ENCODE measurements at places on chromosomes 2 and 18.

GRCh38 chr2:38466876-38467767 is 90.0 kb upstream of the ATL2 start:
- DNase-seq: no peak

DNA sequence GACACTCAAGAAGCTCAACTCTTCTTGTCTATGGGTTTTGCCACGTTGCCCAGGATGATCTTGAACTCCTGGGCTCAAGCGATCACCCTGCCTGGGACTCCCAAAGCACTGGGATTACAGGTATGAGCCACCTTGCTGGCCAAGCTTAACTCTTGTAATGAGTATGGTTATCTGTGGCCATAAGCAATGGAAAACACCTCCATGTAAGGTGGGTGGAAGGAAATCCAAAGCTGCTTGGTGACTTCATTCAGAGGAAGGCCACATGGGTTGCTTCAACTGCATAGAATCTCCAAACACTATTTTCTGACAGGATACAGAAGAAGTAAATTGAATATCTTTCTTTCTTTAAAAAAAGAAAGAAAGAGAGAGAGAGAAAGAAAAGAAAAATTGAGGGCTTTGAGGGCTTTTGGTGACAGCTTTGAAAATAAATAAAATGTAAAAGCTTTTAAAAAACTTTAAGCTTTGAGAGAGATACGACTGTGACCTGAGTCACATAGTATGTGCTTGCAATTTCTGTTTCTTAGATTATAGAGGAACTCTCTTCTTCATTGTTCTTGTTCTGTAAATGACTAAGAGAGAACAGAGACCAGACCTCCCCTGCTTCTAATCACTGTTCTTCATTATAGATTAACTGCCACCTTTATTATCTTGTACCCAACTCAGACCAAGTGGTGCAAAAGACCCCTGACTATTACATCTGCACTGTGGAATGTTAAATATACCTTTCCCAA is 123.1 kb upstream of the NDUFV2 start:
- DNase-seq: no peak

DNA sequence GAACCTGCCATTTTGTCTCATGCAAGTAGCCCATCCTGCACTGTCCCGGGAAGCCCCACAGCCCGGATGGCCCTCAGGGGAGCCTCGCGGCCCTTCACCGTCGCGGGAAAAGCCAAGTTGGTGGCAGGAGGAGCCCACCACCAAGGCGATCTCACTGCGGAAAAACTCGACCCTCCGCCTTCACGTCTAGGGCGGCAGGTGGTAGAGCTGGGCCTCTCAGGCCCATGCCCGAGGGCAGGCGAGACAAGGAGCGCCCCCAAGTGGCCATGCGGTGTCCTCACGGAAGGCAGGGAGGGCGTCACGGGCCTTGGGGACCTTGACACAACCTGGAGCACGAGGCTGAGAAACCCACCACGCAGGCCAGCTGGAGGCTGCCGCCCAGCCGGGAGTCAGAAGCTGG is 34.8 kb upstream of the SKA1 start:
- DNase-seq: no peak

GRCh38 chr2:169468841-169469240 is 10.5 kb upstream of the BBS5 start:
- DNase-seq: no peak

DNA sequence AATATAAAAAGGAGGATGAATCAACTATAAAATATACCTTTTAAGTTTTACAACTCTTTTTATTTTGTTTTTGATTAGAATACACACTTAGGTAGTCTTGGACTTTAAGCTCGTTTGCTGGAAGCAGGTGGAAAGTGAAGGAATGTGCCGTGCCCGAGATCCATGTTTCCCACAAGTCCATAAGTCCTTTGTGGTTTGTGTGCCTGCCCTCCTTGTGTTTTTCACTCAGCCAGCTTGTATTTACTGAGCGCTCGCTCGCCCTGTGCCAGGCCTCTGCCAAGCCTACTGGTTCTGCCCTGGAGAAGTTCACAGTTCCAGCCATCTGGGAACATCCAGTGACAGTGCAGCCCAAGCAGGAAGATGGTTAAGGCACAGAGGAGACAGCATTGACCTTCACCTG is 142.6 kb downstream of the MGAT5 start:
- no peak for DNase-seq

DNA sequence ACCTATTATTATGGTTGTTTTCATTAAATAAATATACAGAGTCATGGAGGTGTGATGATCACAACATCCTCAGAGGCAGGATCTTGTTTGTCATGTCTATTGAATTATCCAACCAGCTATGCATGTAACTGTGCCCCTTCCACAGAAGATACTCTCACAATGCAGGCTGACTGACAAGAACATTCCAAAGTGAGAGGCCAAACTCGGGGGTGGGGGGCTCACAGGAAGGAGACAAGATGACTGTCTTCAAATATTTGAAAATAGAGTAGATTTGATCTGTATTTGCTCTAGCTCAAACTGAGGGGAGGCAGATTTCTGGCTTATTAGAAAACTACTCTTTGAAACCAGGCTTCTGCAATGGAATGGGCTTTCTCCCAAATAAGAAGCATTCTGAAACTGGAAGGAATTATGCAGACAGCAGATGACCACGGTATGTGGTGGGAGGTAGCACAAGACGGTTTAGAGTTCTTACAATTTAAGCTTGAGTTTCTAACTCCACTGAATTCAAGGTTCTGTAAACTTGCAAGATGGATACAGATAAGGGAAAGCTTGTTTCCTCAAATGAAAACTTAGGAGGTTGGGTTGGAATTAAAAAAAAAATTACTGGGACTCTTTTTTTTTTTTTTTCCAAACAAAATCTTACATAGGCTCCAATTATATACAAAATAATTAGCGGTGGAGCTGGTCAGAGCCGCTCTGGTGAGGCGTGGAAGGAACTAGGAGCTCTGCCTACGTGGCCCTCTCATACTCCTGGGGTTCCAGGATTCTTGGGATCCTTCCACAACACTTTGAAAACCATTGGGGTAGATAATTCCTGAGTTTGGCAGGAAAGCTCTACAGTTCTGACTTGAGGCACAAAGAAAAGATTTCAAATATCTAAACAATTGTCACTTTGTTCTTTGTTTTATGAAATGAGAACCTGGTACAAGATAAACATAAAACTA is 79.3 kb downstream of the PLA2R1 start:
- no peak for DNase-seq

DNA sequence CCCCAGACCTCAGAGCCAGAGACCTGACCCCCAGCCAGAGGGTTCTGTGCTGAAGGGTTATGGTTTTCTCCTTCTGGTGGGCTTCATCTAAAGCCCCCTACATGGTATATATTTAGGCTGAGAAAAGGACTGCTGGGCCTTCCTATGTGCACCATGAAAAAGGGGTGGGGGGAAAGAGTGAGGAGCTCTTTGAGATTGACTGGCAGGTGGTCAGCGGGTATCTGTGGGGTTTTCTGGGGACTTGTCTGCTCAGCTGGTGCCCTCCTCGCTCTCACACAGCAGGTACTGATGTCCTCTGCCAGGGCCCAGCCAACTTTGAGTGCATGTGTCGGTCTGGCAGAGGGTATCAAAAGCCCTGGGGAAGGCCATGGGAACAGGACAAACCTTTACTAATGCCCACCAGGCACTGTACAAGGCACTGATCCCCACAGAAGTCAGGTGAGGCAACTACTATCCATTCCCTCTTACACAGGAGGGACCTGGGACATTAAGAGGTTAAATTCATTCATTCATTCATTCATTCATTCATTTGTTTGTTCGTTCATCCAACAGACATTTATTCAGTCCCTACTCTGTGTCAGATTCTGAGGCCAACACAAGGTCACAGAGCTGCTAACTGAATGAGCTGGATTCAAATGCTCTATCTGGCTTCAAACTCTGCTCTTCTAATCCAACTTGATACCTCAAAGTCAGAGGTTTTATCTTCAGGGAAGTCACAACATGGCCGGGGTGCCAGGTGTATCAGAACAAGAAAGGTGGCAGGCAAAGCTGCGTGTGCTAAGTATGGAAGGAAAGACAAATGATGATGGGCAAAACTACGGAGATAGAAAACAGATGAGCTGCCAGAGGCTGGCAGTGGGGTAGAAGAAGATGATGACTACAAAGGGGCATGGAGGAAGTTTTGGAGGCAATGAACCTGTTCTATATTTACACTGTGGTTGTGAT is 44.6 kb downstream of the REEP1 start:
- DNase-seq: no peak

- DNase-seq: no peak
Measured at GRCh38 chr18:46899274-46899948, 17.9 kb downstream of the PIAS2 start.

- no peak for DNase-seq
Measured at GRCh38 chr2:96197546-96198255, 10.9 kb downstream of the STARD7 start.

DNA sequence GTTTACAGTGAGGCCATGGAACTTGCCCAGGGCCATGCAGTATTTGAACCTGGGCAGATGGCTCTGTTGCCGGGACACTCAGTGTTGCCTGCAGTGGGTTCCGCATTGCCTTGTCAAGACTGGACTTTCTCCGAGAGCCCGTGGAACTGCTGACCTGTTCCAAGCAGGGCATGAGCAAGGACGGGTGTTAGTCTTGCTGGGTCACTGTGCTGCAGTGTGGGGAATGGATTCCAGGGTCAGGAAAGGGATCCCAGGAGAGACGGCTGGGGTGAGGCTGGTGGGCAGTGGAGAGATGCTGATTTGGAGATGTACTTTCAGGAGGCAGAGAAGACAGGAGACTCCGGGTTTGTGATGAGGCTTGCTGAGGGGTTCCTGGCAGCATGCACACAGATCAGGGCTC is 348.7 kb upstream of the HS6ST1 start:
- no peak for DNase-seq

DNA sequence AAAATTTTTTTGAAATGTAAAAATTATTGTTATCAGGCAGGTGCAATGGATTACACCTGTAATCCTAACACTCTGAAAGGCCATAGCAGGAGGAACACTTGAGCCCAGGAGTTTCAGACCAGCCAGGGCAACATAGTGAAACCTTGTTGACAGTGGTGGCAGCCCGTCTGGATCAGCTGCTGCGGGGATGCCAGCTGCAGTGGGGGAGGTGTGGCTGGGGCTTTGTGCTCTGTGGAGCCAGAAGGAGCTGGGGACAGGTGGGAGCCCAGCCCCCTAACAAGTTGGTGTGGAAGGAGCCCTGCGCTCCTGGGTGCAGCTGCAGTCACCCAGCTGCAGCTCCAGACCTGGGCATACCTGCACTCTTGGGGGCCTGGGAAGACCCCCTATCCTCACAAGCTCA is 182.4 kb upstream of the MC4R start:
- no peak for DNase-seq

- no peak for DNase-seq
Measured at GRCh38 chr18:23819001-23819400, 129.7 kb downstream of the LAMA3 start.

- no peak for DNase-seq
Measured at GRCh38 chr2:57296795-57297517, 749.6 kb upstream of the VRK2 start.

- no peak for DNase-seq
Measured at GRCh38 chr2:7983912-7984311, 697.9 kb upstream of the ID2 start.

DNA sequence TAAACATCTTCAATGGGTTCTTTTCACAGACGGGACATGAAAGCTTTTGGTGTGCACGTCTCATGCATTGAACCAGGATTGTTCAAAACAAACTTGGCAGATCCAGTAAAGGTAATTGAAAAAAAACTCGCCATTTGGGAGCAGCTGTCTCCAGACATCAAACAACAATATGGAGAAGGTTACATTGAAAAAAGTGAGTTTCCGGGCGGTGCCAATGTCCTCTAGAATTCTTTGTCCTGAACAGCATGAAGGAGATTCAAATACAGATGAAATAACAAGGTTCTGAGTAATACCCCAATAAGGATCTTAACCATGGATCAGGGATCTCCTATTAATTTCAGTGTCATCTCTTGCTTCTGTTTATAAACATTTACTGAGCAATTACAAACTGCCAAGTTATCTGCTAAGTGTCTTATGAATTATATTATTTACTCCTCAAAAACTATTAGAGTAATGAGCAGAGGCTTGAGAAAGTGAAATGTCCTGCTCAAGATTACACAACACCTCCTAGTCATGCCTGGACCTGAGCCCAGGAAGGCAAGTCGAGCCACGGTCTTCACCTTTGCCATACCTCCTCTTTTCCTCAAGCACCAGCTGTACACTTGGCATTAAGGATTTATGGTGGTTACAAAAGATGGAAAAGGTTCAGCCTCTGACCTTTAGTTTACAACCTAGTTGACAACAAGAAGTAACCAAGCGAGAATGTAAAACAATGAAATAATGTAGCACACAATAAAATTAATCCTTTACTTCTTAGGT is 22.6 kb downstream of the DHRS9 start:
- no peak for DNase-seq

- no peak for DNase-seq
Measured at GRCh38 chr2:58620896-58621295, 379.8 kb upstream of the FANCL start.

GRCh38 chr2:118227698-118228508 is 139.6 kb downstream of the INSIG2 start:
- DNase-seq: no peak

- DNase-seq: no peak
Measured at GRCh38 chr2:236025892-236026291, 142.3 kb downstream of the GBX2 start.

DNA sequence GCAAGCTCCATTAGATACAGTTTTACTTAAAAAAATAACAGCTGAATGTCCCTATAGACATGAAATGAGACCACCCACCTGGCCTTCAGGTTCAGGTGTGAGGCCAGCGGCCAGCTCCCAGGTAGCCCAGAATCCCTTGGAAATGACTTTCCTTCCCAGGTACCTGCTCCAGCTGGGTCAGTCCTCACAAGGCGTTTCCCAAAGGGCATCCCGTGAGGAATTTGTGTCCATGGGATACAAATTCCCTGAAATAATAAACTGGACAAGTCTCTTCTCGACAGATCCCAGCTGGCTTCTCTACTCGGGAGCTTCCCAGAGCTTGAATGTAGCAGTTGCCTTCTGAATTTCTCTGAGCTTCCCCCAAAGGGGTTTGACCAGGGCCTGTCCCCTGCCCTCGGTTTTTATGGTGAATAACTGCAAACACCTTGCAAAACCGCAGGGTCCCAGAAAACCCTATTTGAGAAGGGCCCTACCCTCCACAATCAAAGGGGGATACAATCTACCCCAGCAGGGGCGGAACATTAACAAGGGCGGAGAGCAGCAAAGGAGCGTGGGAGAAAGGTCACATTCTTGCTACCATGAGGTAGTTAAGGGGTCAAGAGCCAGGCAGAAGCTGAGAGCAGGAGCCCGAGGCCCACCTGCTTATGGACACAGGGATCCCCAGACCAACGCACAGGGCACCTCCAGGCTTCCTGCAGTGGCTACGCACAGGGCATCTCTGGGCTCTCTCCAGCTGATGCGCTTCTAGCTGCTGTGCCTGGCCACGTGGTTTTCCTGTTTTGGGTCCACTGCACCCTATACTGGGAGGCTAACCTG is 107.7 kb downstream of the HDAC4 start:
- no peak for DNase-seq

DNA sequence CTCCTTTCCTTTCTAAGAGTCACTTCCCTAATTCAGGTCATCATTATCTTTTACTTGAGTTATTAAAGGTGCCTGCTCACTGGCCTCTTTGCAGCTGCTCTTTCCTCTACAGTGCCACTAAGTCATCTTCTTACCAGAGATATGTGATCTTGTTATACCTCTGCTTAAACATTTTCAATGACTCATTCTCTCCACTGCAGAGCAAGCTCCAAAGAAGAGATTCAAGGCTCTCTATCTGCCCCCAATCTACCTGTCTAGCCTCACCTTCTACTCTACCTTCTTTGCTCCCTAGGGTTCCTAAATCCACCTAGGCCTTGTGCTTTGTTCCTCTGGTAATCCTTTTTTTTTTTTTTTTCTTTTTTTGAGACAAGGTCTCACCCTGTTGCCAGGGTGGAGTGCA is 3.1 kb downstream of the ARHGEF33 start:
- no peak for DNase-seq

GRCh38 chr2:186423481-186423880 is 62.6 kb upstream of the ZC3H15 start:
- DNase-seq: no peak
